ENCODE measurements at places on chromosomes 2 and 18. TPM values are rescaled to one million over a fixed set of nuclear protein-coding genes. Genes with fewer than 3 reads are reported as not detected.

DLGAP1 gene
- not detected for total RNA-seq

UGT1A3 gene
- total RNA-seq: not detected

UGT1A5 gene
- total RNA-seq: not detected

SLC4A5 gene
- 7.0 TPM for total RNA-seq

PLGLB2 gene
- 2.0 TPM for total RNA-seq

RAMP1 gene
- 0.42 TPM for total RNA-seq

RMND5A gene
- total RNA-seq: 62.7 TPM

ADGRF3 gene
- 3.9 TPM for total RNA-seq

SYT4 gene
- not detected for total RNA-seq

SPHKAP gene
- not detected for total RNA-seq

NAT8 gene
- not detected for total RNA-seq

NEB gene
- total RNA-seq: 0.30 TPM

RAB17 gene
- not detected for total RNA-seq

GAL3ST2 gene
- total RNA-seq: 1.1 TPM

CAPN13 gene
- not detected for total RNA-seq

DNAJC5G gene
- 18.1 TPM for total RNA-seq

MYO3B gene
- not detected for total RNA-seq

LMAN2L gene
- 10.8 TPM for total RNA-seq

NMUR1 gene
- not detected for total RNA-seq

REG1B gene
- not detected for total RNA-seq

Data from OCI-LY7 (cell line).